Spleen (tissue), 13 donors: ENCODE measurements at places on chromosomes 1 and 21. TPM values are rescaled to one million over a fixed set of nuclear protein-coding genes. Genes with fewer than 3 reads are reported as not detected.

- DNase-seq: no peak
These were observed 10.5 kb downstream of the CHRNB2 start for GRCh38 chr1:154578058-154578418.

GRCh38 chr1:1207571-1207892, 1.1 kb upstream of the TNFRSF18 start:
- no peak for DNase-seq

- DNase-seq: no peak
These were observed 167.3 kb upstream of the COA6 start for GRCh38 chr1:234205966-234206365.

DNA sequence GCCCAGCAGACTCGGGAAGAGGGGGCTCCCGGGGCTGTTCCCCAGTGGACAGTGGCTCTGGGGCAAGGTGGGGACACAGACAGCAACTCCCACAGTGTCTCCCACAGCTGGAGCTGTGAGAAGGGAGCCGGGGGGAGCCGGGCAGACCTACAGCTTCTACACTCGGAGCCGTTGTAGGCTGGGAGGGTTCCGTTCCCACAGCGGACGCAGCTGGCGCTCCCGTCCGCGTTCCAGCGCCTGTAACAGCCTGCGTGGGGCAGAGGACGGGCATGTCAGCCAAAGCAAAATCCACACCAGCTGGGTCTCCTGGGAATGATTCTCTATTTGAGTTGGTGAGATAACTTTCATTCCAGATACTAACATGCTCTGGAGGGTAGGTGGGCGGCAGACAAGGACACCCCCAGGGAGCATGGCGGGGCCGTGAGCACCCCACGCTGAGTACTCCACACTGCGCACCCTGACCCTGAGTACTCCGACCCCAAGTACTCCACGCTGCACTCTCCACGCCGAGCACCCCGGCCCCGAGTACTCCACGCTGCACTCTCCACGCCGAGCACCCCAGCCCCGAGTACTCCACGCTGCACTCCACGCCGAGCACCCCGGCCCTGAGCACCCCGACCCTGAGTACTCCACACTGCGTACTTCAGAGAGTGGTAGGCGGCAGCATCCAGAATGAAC, 13.4 kb upstream of the RNF223 start:
- peak; percentile 60 for DNase-seq

DNA sequence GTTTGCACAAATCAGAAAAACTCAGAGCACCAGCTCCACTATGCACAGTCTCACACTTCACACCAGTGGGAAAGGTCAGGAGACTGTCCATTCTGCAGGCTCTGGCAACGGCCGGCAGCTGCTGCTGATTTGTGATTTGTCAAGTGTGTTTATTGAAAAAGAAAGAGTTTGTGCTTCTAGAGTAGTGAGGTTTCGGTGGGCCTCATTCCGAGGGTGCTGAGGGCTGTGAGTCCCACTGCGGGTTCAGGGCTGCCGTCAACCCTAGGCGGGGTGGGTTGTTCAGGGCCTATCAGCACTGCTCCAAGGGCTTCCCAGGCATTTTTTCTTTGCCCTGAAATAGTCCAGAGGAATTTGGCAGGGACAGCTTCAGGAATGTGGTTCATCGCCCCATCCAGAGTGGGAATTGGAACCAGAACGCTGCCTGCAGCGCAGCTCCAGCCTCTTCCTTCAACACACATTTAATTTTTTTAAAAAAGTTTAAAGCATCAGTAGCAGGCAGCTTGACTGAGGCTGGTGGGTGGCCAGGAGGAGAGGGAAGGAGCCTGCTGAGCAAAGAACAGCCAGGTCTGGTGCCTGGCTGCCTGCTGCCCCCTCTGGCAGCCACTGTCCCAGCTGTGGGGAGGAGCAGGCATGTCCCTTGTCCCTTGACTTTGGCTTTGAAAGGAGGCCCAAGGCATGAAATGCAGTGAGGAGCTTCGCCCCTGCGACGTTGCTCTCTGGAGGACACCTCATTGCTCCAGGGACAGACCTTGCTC, 19.7 kb downstream of the STUM start:
- peak; percentile 55 for DNase-seq

DNA sequence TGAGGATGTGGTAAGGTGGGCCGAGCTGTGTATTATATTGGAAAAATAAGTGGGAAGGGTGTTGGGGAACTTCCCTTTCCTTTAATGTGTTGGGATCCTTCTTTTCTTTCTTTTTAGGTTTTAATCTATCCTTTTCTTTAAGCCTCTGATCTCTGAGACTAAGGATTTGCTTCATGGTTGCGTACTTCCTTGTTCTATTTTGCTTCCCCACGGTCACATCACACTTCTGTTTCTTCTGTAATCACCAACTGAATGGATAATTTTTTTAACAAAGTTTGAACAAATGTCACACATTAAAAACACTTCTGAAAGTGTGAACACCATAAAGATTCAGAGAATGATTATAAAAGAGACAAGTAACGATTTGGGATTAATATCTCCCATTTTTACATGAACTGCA, 17.4 kb downstream of the DMRTA2 start:
- no peak for DNase-seq

GRCh38 chr21:14097881-14098499, 112.8 kb downstream of the LIPI start:
- DNase-seq: no peak

GRCh38 chr1:237539055-237539454, 351.7 kb downstream of the ZP4 start:
- DNase-seq: no peak

- DNase-seq: no peak
These were observed 73.8 kb upstream of the ZNF281 start for GRCh38 chr1:200483491-200484143.

DNA sequence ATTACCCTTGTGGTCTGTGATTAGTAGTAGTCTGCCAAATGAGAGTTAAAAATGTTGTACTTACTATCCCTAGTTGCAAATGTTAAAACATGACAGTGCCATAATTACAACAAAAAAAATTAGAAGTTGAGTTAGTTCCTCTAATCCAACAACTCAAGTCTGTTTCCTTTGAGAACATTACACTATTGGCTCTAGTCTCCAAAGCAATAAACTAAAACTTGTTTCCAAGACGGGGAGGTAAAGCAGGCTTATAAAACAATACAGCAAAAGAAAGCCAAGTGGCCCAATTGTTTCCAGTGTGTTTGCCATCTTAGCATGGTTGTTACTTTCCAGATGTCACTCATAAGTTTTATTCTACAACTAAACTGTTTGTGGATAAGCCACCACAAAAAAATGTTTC, 11.6 kb downstream of the KYAT3 start:
- no peak for DNase-seq

DNA sequence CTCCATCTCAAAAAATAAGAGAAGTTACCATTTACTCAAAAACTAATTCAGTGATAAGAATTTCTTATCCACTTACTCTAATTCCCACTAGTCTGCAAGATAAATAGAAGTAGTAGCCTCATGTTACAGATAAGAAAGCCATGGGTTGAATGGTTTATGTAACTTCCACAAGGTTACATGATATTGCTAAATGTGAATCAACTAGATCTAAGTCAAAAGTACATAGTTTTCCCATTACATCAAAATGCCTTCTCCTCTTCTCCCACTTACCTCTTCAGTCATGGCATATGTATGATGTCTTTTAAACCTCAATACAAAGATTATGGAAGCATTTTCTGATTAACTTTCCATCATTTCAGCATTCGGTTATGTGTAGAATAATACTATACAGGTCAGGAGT, 108.5 kb downstream of the ASH1L start:
- no peak for DNase-seq

- no peak for DNase-seq
These were observed 108.0 kb downstream of the SDCCAG8 start for GRCh38 chr1:243363832-243364231.

- DNase-seq: no peak
These were observed 11.5 kb downstream of the THAP3 start for GRCh38 chr1:6635910-6636760.

GRCh38 chr1:192535916-192536664, 39.5 kb upstream of the RGS1 start:
- no peak for DNase-seq

DNA sequence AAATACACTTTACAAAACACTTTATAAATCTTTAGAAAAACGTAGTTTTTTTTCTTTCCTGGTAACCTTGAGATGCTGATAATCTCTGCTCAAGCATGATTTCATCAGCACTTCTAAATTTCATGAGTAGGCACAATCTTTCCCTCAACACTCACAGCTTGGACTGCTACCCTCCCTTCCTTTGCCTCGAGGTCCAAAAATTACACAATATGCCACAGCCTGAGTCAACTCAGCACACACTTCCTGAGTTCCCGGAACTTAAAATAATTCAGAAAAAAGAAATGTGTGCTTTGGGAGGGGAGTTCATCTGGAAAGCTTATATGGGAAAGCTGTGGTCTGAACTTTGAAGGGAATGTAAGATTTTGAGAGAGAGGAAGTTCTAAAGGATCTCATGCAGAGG, 5.9 kb downstream of the CLCA2 start:
- DNase-seq: no peak

GRCh38 chr1:162688521-162688920, 56.3 kb downstream of the DDR2 start:
- no peak for DNase-seq

DNA sequence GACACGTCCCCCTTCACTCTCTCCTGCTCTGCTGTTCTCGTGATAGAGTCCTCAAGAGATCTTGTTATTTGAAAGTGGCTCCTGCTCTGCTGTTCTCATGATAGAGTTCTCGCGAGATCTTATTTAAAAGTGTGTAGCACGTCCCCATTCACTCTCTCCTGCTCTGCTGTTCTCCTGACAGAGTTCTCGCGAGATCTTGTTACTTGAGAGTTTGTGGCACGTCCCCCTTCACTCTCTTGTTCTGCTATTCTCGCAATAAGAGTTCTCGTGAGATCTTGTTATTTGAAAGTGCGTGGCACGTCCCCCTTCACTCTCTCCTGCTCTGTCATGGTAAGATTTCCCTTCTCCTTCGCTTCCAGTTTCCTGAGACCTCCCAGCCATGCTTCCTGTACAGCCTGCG, 47.9 kb downstream of the SMYD3 start:
- no peak for DNase-seq

GRCh38 chr1:1148061-1148460, 25.6 kb upstream of the TTLL10 start:
- DNase-seq: no peak

DNA sequence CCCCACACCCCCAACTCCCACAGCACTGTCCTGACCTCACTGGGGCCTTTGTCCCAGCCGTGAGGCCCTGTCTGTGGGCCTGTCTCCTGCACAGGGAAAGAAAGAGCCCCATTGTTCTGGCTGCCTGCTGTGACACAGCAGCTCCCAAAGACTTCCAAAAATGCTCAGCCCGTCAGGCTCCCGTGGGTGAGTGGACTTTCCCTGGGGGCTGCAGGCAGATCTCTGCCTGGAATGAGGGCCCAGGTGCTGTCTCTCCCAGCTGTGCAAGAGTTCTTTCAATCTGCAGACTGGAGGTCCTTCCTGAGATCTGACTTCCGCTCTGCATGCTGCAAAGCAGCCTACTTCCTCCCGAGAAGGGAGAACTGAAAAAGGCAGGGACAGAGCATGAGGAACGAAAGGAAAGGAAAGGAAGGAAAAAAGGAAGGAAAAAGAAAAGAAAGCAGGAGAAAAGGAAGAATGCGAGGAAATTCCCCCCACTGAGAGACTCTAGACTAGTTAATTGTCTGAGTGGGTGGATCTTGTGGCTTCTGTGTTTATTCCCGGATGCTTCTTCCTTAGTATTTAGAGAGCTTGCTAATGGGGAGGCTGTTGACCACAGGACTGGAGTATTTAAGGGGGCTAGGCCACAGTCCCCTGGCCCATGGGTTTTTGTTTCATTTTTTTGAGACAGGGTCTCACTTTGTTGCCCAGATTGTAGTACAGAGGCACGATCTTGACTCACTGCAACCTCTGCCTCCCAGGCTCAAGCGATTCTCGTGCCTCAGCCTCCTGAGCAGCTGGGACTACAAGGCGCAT, 15.0 kb downstream of the NES start:
- DNase-seq: no peak

GRCh38 chr1:21773585-21773984, 9.4 kb downstream of the USP48 start:
- no peak for DNase-seq

DNA sequence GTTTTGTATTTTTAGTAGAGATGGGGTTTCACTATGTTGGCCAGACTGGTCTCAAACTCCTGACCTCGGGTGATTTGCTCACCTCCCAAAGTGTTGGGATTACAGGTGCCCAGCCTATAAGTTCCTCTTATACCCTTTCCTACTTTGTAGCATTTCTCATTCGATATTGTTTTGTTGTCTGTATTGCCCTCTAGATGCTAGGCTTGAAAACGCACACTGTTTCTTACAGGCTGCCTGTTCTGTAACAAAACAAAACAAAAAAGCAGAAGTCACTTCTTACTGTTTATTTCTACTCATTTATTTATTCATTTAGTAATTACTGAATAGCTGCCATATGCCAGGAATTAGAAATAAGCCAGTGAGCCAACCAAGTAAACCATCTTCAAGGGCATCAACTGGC, 136.9 kb upstream of the BMP8A start:
- no peak for DNase-seq

- no peak for DNase-seq
These were observed 103.7 kb upstream of the DPT start for GRCh38 chr1:168832661-168833060.

The SPRR2E gene
- not detected for polyA plus RNA-seq

The MCOLN2 gene
- 32.8 TPM for polyA plus RNA-seq

The ARHGAP29 gene
- 13.0 TPM for polyA plus RNA-seq

The APOBEC4 gene
- polyA plus RNA-seq: not detected

The OSCP1 gene
- polyA plus RNA-seq: 0.76 TPM

The FAM177B gene
- 5.5 TPM for polyA plus RNA-seq
